ENCODE measurements at places on chromosomes 3 and 15.
A peak's percentile ranks its signal among the peaks of the same experiment; 100 is the strongest.

GRCh38 chr3:195094191-195094921 lies 176.6 kb downstream of the XXYLT1 start:
- DNase-seq, result peak; percentile 48

DNA sequence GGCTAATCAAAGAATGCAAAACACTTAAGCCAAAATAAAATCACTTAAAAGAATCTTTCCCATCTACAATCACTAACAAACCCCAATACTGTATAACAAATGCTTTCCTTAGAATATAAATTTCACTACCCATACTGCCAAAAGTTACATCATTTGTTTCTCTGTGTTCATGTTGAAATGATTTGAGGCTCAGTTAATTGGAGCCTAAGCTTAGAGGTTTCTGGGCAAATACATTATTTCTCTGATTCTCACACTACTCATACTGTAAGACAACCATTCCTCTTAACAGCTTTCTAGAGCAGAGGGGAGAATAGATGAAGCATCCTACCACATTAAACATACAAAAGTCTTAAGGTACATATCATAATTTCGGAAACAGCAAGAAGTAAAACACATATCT lies 2.1 kb downstream of the RIOX2 start:
- no peak for DNase-seq

- no peak for DNase-seq
Measured at GRCh38 chr3:177981576-177981975, 554.7 kb upstream of the KCNMB2 start.

- DNase-seq, result no peak
Measured at GRCh38 chr3:67296039-67296892, 298.2 kb downstream of the KBTBD8 start.

DNA sequence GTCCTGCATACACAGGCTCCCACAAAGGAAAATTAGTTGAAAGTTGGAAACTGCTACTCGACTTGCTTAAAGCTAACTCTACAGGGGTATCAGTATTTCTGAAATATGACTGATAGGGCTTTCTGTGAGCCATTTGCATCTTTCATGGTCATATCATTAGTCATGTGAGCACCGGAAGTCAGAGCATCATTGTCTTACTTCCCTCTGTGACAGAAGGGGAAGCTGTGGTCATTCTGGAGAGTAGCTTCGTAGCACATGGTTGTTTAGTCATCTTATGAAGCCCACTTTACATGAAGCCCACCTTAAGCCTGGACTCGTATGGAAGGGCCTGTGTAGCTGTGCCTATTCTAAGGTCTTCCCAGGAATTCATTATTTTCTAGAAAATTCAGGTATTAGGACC lies 69.0 kb downstream of the COL6A5 start:
- no peak for DNase-seq

GRCh38 chr3:132758740-132759139 lies 36.5 kb upstream of the NPHP3 start:
- DNase-seq, result no peak

- DNase-seq, result no peak
Measured at GRCh38 chr15:27628486-27628885, 470.6 kb downstream of the OCA2 start.

DNA sequence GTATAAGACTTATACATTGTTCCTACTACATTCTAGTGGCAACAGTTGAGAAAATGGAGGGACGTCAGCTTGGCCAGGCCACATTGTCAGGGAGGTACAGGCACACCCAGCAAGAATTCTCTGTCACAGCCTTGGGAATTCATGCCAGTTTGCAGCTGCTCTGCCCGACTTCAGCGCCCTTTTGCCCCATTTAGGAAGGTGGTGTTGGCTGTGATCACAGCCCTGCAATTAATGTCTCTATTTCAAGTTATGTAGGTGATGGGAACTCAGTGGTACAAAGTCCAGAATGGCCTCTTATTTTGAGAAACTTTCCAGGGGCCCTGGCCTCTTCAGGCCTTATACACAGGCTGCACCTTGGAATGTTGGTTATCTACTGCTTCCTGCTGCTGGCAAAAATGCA lies 26.7 kb downstream of the AMOTL2 start:
- DNase-seq, result no peak

DNA sequence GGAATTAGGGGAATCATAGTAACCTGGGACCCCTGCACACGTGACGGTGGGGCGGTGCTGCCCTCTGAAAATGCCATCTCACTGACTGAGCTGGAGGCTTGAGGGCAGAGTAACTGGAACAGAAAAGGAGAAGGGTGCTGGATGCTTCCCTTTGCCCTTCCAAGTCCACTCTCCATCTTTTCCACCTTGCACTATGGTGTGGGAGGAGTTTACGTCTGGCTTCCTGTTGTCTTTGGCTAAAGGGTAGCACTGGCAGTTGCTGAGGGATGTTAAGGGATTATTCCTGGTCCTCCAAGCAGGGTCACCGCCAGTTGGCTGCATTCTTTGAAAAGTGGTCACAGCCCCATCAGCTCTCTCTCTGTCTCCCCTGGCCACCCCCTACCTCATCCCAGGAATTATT lies 129.4 kb upstream of the SNTN start:
- DNase-seq, result no peak

DNA sequence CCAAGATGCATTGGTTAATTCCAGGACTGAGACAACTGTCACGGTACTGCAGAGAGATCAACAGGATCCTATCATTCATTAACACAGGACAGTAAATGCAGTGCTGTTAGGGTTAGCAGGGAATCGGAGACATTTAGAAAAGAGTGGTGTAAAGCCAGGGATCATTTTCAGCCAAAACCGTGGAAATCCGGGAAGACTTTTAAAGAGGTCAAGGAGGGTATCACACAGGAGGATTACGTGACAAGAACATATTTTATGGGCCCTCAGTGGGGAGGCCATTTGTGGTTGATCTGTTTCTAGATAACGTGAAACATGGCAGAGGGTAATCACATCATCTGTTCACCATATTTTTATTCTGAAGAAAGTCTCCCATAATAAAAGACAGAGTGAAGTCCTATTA lies 216.1 kb downstream of the PTPRG start:
- no peak for DNase-seq

DNA sequence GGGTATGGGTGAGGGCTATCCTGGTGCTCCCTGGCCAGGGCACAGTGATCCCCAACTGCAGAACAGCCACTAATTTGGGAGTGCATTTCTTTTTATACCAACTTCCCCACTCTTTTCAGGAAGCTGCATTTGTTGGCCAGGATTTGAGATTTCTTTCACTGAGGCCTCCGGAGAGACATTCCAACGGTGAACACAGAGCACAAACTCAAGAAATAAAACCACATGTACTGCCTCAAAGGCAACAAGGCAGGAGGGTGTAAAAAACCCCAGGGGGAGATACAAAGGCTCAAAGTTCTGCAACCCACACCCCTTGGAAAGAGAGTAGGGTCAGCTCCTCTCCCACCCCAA lies 65.3 kb downstream of the CPN2 start:
- DNase-seq, result no peak

- DNase-seq, result no peak
Measured at GRCh38 chr3:116515973-116516372, 70.7 kb upstream of the LSAMP start.

- DNase-seq, result no peak
Measured at GRCh38 chr3:150273396-150273795, 134.7 kb upstream of the TSC22D2 start.

DNA sequence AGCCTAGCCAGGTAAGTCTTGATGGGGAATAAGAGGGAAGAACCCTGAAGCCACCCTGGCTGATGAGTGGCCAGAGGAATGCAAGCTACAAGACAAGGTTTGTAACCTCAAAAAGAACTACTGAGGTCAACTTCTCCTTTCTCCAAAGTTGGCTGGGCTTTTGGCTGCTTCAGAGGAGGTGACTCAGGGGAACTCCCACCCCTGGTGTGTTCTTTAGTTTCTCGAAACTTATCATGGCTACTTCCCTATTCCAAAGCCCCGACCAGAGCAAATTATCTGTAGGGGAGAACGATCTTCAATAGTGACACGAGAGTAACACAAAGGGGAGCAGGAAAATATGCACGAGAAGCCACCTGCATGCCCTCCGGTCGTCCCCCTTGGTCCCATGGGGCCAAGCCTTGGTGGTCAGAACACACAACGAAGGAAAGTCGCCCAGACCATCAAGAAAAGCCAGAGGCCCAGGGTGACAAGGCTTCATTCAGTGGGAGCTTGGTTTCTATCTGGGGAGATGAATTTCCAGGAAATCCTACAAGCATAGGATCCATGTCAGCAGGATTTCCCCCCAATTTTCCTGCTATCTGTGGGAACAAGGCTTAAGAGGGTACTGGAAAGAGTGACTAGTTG lies 6.5 kb upstream of the BCL2A1 start:
- DNase-seq, result no peak

DNA sequence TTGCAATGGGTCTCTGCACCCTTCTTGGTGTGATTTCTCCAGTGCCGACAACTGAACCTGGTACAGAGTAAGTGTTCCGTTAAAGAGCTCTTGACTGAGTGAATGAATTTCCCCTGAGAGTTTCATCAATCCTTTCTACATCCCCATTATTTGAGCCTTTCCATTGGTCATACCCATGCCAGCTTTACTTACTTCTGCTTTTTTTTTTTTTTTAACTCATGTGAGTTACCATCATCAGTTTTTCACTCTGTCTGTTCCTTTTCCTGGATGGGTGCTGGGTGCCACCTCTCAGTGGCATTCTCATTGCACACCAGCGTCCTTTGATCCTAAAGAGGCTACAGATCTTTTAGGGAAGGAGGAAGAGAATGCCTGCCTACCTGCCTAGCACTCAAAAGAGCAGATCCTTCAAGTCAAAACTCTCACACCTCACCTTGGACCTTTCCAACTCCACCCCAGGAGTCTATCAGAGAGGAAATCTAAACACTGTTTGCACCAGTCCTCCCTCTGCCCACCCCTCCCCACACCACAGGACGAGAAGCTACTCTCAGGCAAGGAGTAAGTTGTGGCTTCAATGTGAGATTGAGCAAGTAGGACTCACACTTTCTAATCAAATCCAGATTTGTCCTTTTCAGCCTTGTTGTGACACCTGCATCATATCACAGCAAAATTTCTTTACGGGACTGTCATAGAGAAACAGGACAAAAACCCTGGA lies 13.1 kb upstream of the USP3 start:
- no peak for DNase-seq

- no peak for DNase-seq
Measured at GRCh38 chr3:190083635-190084034, 37.1 kb downstream of the P3H2 start.

- DNase-seq, result no peak
Measured at GRCh38 chr3:30628205-30628900, 22.0 kb downstream of the TGFBR2 start.

GRCh38 chr15:34783431-34783830 lies 11.9 kb downstream of the ACTC1 start:
- DNase-seq, result no peak

GRCh38 chr3:41208507-41209220 lies 9.4 kb downstream of the CTNNB1 start:
- no peak for DNase-seq

DNA sequence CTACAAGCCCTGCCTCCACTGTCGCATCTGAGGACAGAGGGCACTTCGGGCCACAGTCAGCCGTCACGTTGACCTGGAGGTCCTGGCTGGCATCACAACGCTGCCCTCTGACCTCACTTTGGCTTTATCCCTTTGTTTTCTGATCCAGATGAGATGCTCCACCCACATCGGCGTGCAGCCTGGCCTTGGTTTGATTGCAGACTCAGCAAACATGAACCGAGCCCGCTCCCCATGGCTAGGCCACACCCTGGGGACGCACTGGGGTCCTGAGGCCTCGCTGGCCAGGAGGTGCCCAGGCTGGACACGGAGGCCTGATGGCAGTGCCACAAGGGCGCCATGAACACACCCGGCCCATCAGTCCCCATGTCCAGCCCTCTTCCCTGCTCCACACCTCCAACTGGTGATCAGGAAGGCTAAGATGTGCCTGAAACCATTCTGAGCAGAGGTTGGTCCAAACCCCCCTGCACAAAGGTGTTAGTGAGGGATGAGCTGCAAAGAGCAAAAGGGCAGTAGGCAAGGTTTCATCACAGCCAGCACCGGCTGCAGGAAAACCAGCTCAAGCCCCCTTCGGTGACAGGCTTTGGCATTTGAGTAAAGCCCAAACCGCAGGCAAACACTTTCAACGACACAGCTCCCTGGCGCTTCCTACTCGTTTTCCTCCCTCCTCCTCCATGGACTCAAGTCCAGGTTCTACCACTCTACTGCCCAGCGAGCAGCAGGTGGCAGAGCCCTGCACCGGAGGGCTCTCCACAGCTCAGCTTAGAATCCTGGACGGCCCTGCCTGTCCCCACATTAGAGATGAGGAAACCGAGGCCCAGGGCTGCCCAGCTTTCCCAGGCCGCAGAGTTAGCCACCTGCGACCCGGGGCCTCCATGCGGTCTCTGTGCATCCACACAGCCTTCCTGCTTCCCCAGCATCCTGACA lies 165.8 kb downstream of the NUP210 start:
- no peak for DNase-seq

DNA sequence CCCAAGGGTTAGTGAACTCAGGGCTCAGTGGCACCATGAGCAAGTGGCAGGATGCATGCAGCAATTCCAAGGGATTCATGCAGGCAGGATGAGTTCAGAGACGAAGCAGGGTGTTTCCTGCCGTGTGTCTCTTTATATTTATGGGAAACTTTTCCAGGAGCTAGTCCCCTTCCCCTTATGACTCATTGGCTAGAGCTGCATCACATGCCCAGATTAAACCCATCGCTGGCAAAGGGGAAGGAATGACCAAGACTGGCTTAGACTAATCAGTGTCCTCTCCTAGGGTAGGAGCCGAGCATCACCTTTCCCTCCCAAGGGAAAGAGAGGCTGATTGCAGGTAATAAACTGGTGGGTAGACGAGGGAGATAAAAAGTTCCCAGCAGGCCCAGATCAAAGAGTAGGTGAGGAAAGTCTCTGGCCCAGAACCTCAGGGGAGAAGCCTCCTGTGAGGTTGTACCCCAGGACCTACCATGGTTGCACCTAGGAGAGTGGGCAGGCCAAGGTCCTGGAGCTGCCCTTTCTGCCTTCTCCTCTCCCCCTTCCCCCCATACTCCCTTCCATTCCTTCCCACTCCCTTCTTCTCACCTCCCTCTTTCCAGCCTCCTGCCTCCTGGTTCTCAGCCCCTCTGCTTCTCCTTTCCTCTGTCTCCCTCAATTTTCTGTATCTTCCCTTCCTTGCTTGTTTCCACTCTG lies 67.8 kb upstream of the ITGA11 start:
- no peak for DNase-seq

DNA sequence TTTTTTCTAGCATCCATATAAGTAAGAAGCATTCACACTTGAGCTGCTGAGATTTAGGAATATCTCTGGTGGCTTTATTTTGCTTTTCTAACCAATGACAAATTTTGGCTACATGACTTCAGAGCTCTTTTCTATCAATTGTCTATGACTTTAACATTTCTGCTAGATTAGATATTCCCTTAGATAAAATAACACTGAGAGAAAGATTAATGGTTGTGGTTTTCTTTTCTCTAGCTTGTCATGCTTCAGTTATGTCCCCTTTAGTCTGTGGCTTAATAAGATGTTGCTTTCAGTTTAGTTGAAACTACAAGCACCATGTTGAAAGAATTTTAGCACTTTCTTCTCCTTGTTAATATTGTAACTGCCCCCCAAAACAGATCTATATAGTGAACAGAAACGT lies 665.6 kb upstream of the CCDC54 start:
- DNase-seq, result no peak
